Hypothalamus (tissue), 51 donors: ENCODE measurements at places on chromosomes 4 and X.

GRCh38 chr4:190121759-190122158 is 51.8 kb upstream of the DUX4 start:
- DNase-seq, result no peak

GRCh38 chrX:136711147-136711546 is 63.2 kb downstream of the CD40LG start:
- no peak for DNase-seq

DNA sequence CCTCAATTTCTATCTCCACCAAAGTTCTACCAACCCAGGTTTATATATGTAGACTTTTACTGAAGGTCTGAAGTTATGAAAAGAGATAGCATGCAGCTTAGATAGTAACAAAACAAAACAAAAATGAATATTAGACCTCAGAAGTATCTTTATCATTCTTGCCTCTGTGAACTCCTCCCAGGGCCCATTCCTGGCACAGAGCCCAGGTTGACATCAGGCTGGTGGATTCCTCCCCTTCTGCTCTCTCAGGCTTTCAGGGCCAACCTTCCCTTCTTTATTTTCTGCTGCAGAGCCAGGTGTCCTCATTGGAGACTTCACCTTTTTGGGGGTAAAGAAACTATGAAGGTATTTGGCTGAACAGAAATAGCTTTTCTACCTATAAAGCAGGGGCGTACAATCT is 112.8 kb upstream of the PITX2 start:
- no peak for DNase-seq

- no peak for DNase-seq
These were observed 173.6 kb downstream of the HHIP start for GRCh38 chr4:144819591-144819990.

DNA sequence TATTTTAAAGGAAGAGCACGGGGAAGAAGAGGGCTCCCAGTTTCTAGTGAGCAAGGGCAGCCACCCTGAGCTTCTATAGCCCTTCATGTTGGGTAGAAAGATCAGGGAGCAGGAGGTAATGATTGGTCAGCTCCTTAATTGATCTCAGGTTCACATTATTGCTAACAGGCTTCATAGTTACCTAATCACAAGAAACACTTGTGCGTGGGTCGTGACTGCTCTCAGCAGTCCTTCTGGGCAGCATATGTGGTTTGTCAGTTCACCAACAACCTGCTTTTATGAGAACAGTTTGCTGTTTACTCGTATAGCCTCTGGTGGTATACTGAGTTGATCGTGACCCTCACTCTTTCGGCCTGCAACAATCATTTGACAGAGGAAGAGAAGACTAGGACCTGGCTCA is 4.7 kb upstream of the DOK7 start:
- DNase-seq, result no peak
